ENCODE measurements at places on chromosomes 7 and 10.

GRCh38 chr10:92848037-92848440 lies 281 bp upstream of the EXOC6 start:
- no peak for DNase-seq

GRCh38 chr10:50231515-50232260 lies 19.6 kb downstream of the ASAH2 start:
- DNase-seq: no peak

GRCh38 chr7:84916161-84916560 lies 270.7 kb downstream of the SEMA3D start:
- no peak for DNase-seq

DNA sequence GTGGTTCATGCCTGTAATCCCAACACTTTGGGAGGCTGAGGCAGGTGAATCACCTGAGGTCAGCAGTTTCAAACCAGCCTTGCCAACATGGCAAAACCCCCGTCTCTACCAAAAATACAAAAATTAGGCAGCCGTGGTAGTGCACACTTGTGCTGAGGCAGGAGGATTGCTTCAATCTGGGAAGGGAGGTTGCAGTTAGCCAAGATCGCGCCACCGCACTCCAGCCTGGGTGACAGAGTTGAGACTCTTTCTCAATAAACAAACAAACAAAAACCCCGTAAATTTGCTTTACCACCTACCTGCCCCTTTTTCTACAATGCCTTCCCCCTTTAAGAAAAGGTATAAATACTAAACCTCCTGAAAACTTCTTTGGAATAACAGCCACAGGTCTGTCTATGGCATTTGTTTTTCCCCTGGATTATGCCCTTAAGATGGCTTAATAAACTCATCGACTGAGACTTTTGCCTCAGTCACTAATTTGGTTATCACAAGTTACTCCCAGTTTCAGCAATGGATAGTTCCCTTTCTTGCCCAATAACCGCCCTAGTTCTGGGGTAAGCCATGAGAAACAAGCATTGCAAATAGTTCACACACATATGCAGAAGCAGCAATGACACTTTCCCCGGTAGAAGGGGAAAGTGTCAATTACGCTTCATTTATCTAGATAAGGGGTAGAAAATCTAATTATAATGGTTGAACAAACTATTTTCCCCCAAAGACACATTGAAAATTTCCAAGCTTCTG lies 52.8 kb upstream of the SVIL start:
- DNase-seq: peak; percentile 25

DNA sequence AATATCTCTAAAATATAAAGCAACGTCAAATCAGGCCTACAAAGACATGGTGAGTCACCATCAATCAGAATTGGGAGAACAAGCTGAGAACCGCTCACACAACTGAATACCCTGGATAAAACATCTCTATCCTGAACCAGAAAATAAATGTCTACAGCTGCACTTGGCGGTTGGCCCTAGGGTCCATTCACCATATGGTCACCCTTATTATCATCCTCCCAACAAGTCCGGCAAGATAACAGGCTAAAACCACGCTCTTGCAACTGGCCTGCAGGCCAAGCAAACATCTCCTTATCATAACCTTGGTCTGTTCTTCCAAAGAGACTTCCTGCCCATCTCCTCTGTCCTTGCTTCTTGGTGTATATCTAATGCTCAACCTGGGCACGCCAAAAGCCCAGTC lies 310.7 kb downstream of the CALN1 start:
- DNase-seq: no peak

GRCh38 chr7:94398841-94399240 lies 4.1 kb downstream of the COL1A2 start:
- DNase-seq: no peak

DNA sequence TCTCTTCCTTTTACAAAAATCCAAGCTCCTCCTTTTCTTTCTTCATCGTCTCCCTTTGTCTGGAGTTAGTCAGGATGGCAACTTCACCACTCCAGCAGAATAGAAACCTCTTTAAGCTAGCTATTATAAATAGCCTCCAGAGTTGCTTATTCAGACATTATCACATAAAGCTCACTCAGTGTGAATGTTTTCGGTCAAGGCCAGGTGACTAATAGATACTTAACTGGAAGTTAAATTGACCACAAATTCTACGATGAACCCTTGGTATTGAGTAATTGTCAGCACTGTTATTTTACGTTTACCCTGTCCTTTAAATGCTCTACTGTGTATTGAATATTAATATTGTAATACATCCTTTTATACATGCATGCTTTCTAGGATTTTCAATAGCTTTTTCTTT lies 340.4 kb downstream of the OTUD1 start:
- DNase-seq: no peak

DNA sequence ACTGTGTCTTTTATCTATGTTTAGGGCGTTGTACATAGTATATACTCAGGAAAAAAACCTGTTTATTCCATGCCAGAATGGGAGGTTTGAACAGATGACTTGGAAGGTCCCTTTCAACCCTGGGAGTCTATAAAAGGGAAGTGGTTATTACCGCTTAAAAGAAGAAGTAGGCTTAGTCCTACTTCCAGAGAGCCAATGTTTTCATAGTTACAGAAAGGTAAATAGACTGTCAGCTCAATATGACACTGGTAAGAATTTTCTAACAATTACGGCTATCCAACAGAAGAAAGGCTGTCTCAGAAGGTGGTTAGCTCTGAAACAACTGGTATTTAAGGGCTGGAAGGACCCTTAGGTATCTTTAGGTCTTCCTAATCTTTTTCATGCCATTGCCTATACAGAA lies 1.1 kb upstream of the TFAM start:
- no peak for DNase-seq

- no peak for DNase-seq
Measured at GRCh38 chr7:138665669-138666140, 35.5 kb downstream of the SVOPL start.

- DNase-seq: no peak
Measured at GRCh38 chr10:118840071-118840775, 85.5 kb upstream of the CACUL1 start.

- peak; percentile 64 for DNase-seq
Measured at GRCh38 chr10:24449321-24449740, 240.4 kb downstream of the KIAA1217 start.

- no peak for DNase-seq
Measured at GRCh38 chr7:150621376-150621775, 10.8 kb downstream of the GIMAP6 start.

GRCh38 chr7:6419310-6419773 lies 28.4 kb downstream of the DAGLB start:
- no peak for DNase-seq

DNA sequence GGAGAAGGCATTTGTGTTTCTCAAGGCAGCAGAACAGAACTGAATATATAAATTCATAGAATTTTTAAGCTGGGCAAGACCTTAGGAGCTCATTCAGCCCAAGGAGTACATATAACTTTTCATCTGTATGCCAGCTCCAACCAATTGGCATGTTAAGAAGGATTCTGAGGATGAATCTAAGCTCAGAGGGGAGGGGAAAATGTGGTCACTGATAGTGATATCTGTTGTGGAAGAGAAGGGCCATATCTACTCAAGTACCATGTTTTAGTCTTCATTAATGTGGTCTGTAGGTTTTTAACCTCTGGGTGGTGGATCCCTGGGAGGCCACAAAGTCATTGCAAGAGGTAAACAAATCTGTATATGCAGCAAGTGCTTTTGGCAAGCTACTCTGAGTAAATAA lies 6.4 kb downstream of the CALD1 start:
- DNase-seq: no peak

DNA sequence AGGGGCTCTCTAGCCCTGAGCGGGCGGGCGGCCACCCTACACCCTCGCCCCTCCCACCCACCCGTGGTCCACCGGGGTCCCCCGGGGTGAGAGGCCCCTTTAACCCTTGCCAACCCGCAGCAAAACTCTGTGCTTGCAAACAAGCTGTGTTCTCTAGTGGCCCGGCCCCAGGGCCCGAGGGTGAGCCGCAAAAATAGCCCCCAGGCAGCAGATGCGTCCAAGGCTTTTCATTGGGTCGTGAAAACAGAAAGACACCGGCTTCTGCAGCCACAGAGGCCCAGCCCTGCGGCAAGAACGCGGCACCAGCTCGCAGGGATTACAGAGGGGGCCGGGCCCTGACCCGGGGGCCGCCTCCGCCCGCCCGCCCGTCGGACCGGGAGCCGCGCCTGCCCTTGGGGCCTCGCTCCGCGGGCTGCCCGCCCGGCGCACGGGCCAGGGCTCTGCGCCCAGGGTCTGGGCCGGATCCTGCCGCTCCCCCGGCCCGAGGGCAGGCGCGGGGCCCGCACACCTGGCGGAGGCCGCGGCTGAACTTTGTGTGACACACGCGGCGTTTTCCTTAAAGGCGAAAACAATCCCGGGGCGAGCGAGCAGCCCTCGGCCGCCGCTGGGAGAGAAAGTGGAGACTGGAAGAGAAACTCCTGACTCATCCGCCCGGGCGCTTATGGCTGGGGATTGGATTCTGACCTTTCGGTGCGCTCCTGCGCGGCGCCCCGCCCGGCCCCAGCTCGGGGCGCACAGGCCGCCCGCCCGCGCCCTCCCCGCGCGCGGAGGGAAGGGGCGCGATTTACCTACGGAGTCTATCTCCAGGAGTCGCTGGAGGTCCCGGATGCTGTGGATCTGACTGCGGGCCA lies 2.8 kb downstream of the PDGFA start:
- peak; percentile 80 for DNase-seq

DNA sequence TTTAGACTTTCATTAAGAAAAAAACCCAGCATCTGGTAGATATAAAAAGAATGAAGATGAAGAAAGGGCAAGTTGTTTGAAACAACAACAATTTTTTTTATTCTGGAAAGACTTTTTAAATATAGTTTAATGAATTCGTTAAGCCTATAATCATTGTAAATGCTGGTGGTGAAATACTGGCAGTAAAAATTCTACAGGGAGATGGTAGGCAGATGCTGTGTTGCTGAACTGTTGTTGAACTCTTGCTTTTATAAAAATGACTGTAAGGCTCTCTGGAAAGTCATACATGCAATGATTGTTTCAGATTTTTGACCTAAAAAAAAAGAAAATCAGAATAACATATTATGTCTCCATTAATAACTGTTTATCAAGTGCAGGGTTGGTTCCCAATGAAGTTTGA lies 39.0 kb downstream of the SCIN start:
- no peak for DNase-seq

- DNase-seq: no peak
Measured at GRCh38 chr10:83076443-83076842, 1062.9 kb upstream of the GHITM start.

- DNase-seq: no peak
Measured at GRCh38 chr10:71939304-71939703, 24.9 kb upstream of the CHST3 start.

DNA sequence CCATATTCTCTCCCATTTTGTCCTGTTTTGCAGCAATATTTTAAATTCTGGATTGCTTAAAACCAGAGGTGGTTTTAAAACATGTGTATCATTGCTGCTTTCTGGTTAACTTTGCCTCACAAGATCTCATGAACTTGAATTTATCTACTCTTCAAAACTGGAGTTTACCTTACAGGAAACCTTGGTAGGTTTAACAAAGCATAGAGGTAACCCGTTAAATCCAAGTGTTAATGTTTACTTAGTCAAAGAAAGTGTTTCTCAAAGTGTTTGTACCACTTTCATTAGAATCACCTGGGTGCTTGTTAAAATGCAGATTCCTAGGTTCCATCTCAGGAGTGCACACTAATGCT lies 44.0 kb upstream of the VDAC2 start:
- no peak for DNase-seq

GRCh38 chr7:12729112-12729511 lies 41.7 kb downstream of the ARL4A start:
- peak; percentile 15 for DNase-seq

GRCh38 chr7:101165075-101165957 lies at the start of gene VGF:
TSS of gene VGF (minus strand) at chr7:101165569. CDS start at chr7:101164843, 726 bp downstream.
- peak; percentile 92 for DNase-seq

DNA sequence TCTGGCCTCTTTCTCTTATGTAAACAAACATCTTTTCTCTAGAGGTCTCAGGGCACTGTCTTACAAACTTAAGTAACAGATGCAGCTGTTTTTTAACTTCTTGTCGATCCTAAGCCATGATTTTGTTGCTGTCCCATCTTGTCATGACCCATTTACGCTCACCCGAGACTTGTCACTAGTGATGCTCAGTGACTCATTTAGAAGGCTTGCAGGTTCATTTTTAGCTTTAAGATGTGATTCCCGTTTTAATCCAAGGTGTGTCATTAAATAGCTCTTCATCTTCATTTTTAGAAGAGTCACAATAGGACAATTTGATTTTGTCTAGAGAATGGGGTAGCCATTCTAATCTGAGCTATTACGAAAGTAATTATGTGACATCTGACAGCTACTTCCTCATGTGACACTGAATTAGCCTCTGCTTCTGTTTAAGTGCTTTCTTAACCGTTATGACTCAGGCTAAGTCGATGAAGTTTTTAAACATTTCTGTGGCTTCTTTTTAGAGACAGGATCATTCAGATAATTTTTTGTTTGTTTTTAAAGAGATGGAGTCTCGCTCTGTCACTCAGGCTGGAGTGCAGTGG lies 42.7 kb downstream of the SPDYE5 start:
- DNase-seq: peak; percentile 85

- no peak for DNase-seq
Measured at GRCh38 chr7:97310-97841, 95.0 kb upstream of the FAM20C start.

GRCh38 chr10:130809181-130809580 lies 502.3 kb downstream of the TCERG1L start:
- no peak for DNase-seq

DNA sequence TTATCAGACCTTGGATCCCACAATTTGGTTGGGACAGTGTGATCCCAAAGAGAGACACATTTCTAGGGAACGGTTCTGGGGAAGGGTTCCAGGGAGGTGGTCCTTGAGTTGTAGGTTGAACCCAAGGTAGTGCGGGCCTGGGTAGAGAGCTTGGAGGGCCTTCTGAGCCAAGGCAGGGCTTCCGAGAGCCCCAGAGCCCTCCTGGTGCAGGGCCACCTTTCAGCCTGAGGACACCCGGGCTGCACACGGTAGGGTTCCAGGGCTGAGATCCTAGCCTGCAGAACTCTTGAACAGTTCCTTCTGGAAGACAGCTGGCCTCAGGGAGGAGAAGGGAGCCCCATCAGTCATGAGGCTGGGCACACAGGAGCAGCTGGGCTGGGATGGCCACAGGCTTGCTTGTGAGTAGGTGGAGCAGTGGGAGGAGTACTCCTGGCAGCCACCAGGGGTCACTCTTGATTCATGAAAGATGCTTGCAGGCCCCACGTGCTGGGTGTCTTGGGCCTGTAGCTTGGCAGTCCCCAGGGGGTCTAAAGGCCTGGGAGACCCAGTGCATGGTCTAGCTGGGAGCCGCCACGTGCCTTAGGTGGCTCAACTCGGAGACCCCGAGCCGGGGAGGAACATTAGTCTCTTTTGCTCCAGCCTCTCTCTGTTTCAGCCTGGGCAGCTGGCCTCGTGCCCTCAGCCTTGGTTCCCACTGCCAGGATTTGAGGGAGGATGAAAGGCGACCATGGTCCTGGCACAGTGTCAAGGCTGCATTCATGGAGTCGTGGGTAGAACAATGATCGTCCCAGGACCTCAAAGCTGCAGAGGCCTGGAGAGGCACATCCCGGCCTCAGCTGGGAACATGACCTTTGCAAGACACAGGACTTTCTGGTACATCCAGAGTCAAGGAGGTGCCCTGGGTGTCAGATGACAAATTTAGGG lies 381.6 kb downstream of the TYW1 start:
- peak; percentile 61 for DNase-seq
